ENCODE measurements at places on chromosomes 5 and 9.

GRCh38 chr5:1737790-1738405, 61.7 kb downstream of the MRPL36 start:
- DNase-seq: no peak

DNA sequence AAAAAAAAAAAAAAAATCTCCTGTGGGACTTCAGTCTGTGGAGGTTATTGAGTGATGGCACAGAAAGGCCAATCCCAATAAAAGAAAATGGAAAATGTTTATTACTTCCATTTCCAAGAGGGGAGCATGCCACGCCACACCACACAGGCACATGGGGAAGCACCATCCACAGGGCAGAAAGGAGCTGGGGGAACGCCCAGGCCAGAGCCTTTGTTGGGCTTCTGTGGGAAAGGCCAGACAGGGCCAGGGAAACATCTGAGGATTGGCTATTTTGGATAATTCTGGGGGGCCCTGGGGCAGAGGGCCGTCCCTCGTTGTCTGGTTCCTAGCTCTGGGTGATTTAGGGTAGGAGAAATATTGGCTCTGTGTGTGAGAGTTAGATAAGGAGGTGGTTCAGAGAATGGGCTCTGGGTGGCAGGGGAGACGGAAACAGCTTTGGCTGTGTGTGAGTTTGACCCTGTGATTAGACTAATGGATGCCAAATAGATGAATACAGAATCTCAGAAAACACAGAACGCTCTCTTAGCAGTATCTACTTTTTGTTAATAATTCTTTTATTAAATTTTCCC, 49.0 kb upstream of the ABL1 start:
- no peak for DNase-seq

GRCh38 chr5:76492819-76493189, 89.7 kb downstream of the IQGAP2 start:
- no peak for DNase-seq

DNA sequence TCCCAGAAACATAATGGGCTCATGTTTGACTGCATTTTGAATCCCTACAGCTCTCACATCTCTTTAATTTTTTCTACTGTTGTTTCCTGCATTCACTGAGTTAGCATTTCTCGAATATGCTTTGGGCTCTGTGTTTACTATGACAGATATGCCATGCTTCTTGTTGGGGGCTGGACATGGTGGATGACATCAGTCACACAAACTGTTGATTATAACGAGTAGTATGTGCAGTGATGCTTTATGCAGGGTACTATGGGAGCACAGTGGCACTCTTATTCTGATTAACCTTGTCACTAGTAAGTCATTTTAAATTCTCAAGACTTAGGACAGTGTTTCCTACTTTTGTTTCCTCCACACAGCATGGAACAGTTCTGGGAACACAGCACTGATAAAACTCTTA, 295.4 kb upstream of the ZNF608 start:
- DNase-seq: no peak

- no peak for DNase-seq
Observed at GRCh38 chr9:129352146-129352865, 174.2 kb upstream of the IER5L start.

DNA sequence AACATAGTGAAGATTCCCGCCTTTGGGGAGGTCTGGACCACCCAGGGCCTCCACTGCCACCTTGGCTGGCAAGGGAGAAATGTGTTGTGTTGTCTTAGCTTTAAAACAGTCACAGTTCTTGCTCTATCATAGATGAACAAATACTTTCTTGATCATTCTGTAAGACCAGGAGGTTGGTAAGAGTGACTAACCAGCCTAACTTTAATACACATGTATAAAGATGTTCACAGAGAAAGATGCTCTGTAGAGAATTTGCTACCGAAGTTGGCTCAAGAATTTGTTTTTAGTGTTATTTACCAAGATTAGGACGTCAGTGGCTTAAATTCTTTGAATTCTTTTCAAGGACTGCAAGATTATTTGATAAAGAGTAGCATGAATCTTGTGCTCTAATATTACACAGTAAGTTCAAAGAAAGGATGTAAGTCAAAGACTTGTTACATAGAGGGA, 28.4 kb downstream of the GLRX start:
- no peak for DNase-seq

GRCh38 chr5:128546658-128547281, 8.7 kb upstream of the FBN2 start:
- peak; percentile 41 for DNase-seq

- DNase-seq: no peak
Observed at GRCh38 chr5:116553366-116553765, 21.3 kb downstream of the SEMA6A start.

DNA sequence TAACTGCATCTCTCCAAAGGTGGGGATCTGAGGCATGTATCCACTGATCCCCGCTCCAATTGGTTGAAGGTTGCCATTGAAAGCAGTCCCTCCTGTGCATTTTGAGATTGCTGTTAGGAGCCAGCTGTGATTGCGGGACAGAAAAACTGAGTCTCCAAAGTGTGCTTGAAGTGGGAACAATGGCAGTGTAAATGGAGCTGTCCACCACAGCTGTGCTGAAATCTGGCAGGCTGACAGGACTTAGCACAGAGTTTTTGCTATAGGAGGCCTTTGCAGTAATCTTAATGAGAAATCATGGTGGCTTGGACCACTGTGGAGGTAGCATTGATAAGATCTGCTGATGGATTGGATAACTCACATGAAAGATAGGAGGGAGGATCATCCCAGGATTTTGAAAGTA, 3.3 kb downstream of the RNF20 start:
- DNase-seq: no peak

GRCh38 chr5:51829691-51830090, 446.4 kb downstream of the ISL1 start:
- DNase-seq: no peak

GRCh38 chr9:114405294-114406034, 17.7 kb upstream of the AKNA start:
- peak; percentile 64 for DNase-seq

- DNase-seq: no peak
Observed at GRCh38 chr5:134536876-134537275, 11.4 kb downstream of the JADE2 start.

DNA sequence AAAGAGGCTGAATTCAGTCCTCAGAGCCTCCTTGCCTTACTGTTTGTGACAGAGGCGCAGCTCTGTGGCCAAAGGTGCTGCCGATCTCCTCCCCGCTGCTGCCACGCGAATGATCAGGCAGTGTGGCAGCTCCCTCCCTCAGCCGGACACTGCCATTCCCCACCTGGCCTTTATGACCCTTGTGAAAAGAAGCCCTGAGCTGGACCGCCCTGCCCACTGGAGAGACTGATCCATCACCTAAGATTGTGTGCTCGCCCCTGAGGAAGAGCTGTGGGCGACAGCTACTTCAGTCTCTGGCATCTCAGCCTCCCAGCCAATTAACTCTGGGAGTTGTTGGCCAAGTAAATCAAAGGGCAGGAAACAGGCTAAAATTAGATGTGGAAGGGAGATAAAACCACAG, 90.9 kb downstream of the CARTPT start:
- DNase-seq: no peak
